ENCODE measurements at places on chromosomes 7 and 10. TPM values are rescaled to one million over a fixed set of nuclear protein-coding genes. Genes with fewer than 3 reads are reported as not detected.

ADRB1 gene
- 0.13 TPM for total RNA-seq

ADCK2 gene
- total RNA-seq, result 20.8 TPM

CYP3A4 gene
- total RNA-seq, result not detected

UPK3BL2 gene
- total RNA-seq, result 4.3 TPM

CLDN4 gene
- total RNA-seq, result 0.19 TPM

LRRC61 gene
- total RNA-seq, result not detected

RAB19 gene
- not detected for total RNA-seq

UBE2D1 gene
- total RNA-seq, result 18.5 TPM

PRLHR gene
- total RNA-seq, result not detected

MLXIPL gene
- 0.63 TPM for total RNA-seq

IDI2 gene
- total RNA-seq, result not detected

NACAD gene
- total RNA-seq, result 2.9 TPM

ETV1 gene
- 33.2 TPM for total RNA-seq

- DNase-seq, result peak; percentile 96
Observed at GRCh38 chr10:19638182-19638895, 177.9 kb upstream of the PLXDC2 start.

DNA sequence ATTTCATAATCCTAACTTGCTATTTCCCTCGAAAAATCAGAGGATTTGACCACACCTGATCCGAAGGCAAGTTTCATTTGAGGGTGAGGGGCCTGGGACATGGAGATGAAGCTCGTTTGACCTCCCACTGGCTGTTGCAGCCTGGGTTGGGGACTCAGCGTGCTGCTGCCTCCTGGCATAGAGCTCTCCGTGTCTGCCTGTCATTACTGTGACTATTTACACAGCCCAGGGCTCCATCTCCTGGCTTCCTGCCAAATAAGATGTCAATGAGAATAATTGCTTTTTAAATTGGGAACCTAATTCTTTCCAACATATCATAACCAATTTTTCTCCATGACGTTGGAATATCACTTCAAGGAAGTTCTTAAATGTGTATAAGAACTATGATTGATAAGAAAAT lies 139.3 kb upstream of the COBL start:
- no peak for DNase-seq

DNA sequence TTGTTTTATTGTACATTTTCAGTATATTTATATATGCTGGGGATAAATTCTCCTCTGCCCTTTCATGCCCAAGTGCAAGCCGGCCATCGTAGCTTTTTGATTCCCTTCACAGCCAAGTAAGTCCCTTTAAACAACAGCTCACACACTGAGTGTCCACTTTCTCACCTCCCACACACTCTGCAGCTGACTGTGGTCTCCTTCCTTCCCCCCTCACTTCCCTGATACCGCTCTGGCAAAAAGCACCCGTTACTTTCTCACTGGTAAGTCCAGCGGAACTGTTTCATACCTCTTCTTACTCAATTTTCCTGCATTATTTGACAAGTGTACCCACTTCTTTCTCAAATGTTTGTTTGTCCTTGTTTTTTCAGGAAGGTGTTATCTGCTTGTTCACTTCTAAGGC lies 35.2 kb downstream of the MGAM start:
- DNase-seq, result no peak

DNA sequence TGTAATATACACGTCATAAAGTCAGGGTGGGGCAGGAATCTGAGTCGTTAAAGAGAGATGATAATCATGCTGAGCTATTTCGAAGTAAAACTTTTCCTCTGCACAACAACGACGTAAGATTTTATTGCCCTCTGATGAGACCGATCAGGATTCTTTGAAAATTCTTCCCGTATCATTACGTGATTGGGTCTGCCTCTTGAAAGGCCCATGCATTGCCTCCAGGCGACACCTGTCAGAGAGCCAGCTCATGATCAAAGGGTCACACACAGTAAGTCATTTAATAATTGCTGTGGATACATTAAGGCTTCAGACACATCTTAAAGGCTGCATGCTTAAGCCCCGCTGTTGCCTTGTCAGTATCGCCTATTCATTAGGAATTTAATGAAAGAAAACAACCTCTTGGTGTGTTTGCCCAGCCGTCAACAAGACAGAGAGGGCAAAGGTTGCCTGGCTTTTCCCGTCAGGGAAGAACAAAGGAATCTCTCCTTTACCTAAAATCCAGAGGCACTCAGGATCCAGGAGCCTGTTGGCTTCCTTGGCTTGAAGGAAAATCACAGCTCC lies 189.0 kb upstream of the SH2B2 start:
- DNase-seq, result no peak

- DNase-seq, result peak; percentile 13
Observed at GRCh38 chr10:80530251-80530650, 7.5 kb upstream of the SH2D4B start.

- DNase-seq, result no peak
Observed at GRCh38 chr10:107856047-107856315, 691.5 kb upstream of the SORCS1 start.

DNA sequence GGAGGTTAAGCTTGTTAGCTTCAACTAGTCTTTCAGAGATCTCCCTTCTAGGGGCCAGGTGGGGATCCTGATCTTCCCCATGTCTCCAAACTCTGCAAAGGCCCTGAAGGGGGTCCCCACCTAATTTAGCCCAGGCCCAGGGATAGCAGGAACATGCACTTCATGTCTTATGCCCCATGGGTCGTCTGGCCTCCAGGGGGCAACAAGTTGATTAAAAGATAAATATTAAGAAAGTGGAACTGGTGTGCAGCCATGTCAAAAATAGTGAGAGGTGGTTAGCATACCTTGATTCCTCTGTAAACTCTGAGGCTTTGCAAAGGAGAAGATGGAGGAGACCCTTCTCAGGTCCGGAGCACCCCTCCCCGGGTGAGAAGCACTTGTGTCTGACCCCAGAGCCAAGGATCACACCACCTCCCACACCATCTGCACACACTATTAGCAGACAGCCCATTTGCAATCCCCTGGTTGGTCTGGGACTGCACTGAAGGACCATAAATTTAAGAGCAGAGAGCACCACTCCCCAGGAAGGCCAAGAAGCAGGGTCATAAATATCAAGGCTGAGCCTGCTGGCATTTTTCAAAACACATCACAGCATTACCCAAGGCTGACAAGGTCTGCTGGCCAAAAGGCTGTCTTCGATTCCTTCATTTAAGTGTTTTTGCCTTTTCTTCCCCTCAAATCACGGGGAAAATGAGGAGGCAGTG lies 44.2 kb upstream of the LRRC18 start:
- no peak for DNase-seq

DNA sequence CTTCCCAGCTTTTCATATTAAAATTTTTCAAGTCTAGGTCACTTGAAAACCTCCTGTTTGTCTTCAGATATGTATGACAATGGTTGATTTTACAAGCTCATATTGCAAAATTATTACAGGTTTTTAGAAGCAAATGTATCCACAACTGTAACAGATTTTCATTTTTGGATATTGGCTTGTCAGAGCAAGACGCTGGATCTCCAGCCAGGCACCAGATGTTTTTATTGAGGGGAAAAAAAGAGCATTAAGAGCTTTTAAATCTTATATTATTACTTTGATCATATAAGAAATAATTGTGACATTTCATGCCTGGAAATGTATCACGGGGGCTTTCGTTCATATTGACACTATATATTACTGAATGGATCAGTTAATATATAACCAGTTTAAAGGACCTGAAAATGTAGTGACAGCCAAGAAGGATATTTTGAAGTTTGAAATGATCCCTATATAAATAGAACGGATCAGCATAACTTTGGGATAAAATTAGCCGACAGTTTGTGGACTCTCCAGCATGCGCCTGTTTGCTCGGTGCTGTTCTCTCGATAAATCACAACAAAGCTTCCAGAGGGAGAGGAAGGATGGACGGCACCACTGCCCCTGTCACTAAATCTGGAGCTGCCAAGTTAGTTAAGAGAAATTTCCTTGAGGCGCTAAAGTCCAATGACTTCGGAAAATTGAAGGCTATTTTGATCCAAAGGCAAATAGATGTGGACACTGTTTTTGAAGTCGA lies at the start of gene ASB4:
TSS of gene ASB4 (plus strand) at position 553 of the 733 bp plus-strand sequence. CDS start at position 582, 29 bp downstream.
- no peak for DNase-seq

GRCh38 chr7:6165521-6166320 lies 106.7 kb downstream of the CYTH3 start:
- DNase-seq, result no peak

DNA sequence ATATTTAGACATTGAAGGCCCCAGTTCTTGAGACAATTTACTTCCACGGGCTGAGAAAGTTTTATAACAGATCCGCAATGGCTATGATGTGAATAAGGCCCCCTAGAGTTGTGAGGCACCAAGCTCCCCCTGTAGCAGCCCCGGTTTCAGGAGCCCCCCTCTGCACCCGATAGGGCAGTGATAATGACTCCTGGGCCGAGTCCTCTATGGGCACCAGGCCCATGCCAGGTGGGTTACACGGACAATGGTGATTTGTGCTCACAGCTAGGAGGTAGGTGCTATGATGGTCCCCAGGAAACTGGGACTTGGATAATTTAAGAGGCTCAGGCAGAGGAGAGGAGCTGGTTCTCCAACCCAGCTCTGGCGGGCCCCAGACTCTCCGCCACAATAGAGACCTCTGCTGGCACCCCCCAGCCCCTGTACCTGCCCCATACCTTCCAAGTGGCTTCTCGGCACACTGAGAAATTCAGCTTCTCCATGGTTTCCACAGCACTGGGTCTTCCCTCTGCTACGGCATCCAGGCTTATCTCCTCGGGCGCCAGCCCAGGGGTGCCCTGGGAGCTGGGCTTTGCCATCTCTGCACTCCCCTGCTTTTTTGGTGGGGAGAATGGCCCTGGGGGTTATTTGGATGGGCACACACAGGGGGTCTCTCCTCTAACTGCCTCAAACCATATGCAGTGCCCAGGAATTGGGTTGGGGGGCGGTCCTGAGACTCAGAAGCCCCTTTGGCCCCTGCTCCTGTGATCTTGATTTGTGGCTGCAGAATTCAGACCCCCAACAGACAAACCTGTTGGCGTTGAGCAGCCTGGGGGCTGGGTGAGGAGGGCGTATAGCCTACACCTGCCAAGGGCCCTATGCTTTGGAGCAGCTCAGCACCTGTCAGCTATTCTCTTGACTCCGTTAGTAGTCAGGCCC lies 12.2 kb upstream of the KCP start:
- DNase-seq, result no peak

GRCh38 chr7:47561715-47562446 lies 20.0 kb downstream of the TNS3 start:
- DNase-seq, result no peak

GRCh38 chr7:44797329-44798258 lies 1.1 kb downstream of the PPIA start:
- DNase-seq, result peak; percentile 91

- DNase-seq, result no peak
Observed at GRCh38 chr10:69645296-69646184, 15.5 kb downstream of the FAM241B start.

DNA sequence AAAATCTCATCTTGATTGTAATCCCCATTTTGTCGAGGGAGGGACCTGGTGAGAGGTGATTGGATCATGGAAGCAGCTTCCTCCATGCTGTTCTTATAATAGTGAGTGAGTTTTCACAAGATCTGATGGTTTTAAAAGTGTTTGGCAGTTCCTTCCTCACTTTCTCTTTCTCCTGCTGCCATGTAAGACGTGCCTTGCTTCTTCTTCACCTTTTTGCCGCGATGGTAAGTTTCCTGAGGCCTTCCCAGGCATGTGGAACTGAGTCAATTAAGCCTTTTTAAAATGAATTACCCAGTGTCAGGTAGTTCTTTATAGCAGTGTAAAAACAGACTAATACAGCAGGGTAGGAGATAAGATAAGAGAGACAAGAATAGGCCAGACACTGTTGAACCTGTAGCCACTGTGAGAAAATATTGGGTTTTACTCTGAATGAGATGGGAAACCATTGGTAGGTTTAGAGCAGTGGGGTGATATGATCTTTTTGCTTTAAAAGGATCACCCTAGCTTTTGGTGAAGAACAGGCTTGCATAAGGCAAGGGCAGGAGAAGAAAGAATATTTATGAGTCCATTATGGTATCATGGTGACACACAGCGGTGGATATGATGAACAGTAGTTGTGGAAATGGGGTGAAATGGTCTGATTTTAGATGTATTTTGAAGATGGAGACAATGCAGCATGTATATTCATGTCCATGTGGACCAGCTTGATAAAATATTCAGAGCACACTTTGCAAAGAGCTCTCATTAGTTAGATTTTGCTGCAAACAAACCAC lies 11.5 kb downstream of the OR6B1 start:
- DNase-seq, result peak; percentile 84

- DNase-seq, result no peak
Observed at GRCh38 chr7:45511721-45512597, 62.2 kb upstream of the ADCY1 start.

DNA sequence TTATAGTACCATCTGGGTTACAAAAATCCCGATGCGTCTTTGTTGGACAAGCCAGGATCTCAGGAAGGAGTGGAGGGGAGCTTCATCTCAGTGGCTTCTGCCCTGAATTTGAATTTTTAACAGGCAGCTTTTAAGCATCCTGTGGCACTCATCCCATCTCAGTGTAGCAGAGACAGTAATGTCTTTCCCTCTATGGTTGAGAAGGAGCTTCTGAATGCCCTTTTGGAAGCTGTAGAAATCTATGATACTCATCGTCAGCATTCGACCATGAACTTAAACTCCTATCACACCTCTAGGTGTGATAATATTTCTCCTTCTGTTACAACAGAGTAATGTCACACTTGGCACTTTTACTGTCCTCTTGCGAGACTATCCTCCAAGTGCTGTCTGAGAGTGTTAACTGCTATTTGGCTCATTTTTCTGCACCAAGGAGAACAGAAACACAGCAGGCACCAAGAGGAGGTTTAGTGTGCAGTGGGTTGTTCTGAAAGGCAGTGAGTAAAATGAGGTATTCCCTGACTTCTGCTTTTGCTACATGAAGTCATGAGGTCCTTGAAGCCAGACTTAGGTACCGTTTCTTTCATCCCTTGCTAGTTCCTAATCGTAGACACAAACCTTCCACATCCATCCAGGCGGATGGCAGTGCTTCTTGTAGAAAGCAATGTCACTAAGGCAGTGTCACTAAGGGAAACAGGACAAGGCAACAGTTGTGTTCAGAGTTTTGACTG lies 177.4 kb downstream of the CELF2 start:
- DNase-seq, result no peak

DNA sequence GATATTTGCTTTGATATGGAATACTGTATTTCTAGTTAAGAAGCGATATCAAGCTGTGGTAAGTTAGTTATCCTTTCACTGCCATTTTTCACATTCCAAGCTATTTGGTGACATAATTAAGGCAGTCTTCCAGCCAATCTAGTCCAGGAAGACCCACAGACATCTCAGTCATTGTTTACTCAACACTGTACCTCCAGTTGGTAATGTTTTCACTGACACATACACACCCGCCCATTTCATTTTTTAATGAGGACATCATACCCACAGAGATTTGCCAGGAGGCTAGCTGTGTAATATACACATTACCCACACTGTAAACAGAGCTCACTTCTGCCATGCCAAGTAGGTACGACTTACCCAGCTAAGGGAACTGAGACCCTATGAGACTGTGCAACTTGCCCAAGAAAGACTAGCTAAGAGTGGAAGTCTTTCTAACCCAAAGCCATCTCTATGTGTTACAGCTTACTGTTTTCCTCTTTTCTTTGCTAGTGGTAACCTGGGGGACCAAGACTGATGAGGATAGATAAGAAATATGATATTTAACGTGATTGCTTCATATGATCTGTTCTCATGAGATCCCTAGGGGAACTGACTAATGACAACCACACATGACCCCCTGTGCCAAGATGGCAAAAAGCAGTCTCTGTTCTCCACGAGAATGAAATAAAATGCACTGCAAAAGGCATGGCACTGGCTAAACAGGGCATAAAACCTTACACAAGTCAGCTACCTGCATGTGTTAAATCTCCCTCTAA lies 179.0 kb downstream of the DGKI start:
- peak; percentile 97 for DNase-seq

GRCh38 chr7:26156451-26157420 lies 4.7 kb downstream of the NFE2L3 start:
- peak; percentile 93 for DNase-seq

All from LHCN-M2 (cell line).